ENCODE measurements at places on chromosomes 5 and 9.

- DNase-seq: no peak
These were observed 54.4 kb downstream of the IRX2 start for GRCh38 chr5:2697041-2697440.

DNA sequence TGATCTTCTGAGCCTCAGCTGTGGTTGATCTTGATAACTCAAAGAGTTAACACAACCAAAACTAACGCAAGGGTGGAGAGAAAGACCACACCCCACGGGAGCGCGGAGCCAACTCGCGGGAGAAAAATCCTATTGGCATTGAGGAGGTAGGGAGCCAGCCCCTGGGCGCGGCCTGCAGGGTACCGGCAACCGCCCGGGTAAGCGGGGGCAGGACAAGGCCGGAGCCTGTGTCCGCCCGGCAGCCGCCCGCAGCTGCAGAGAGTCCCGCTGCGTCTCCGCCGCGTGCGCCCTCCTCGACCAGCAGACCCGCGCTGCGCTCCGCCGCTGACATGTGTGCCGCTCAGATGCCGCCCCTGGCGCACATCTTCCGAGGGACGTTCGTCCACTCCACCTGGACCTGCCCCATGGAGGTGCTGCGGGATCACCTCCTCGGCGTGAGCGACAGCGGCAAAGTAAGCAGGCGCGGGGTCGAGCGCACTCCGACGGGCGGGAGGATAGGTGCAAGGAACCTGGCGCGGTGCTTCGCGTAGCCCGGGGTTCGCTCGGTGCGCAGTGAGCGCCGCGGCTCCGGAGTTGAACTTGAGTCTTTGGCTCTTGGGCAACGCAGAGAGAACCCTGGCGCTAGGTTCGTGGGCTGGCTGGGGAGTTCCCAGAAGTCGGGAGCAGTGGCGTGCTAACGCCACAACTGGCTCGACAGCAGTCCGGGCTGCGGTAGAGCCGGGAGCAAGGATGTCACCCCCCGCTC lies at the start of gene GDA:
Gene GDA, plus strand, starts transcription at position 210 of the 745 bp plus-strand sequence. Its CDS starts 120 bp downstream, at position 330.
- DNase-seq: peak; percentile 17

DNA sequence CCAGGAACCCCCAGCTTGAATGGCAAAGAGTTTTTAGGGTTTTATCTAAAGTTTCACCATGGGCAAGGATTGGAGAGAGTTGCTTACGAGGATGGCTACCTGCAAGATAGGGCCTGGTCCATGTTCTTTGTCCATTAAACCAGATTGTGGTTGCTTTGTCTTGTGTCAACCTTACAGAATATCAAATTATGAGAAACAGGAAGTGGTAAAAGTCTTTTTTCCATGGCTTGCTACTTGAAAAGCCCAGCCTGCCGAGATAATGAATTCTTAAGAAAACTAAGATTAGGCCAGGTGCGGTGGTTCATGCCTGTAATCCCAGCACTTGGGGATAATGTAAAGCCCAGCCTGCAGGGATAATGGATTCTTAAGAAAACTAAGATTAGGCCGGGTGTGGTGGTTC lies 24.4 kb downstream of the ZNF474 start:
- DNase-seq: no peak

GRCh38 chr5:88663793-88664216 lies 219.2 kb downstream of the MEF2C start:
- DNase-seq: no peak

- no peak for DNase-seq
These were observed 60.4 kb upstream of the SPRY4 start for GRCh38 chr5:142385194-142385593.
